ENCODE measurements at places on chromosomes 6 and 20.

GRCh38 chr20:50762435-50763220 lies 31.2 kb downstream of the PARD6B start:
- DNase-seq, result no peak

DNA sequence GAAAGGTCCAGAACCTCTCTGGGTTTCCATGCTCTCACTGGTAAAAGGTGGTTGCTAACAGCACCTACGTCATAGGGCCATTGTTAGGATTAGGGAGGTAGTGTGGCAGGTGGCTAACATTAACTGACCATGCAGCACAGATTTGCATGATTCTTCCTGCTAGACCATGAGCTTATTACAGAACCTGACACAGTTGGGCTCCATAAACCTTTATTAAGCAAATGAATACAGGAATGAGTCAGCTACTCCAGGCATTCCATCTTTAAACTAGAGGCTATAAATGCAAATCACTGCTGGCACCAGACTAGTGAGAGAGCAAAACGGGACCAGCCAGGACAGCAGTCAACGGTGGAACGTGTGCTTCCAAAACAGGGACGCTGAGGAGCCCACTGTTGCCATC lies 440.1 kb downstream of the PTPRT start:
- DNase-seq, result no peak

DNA sequence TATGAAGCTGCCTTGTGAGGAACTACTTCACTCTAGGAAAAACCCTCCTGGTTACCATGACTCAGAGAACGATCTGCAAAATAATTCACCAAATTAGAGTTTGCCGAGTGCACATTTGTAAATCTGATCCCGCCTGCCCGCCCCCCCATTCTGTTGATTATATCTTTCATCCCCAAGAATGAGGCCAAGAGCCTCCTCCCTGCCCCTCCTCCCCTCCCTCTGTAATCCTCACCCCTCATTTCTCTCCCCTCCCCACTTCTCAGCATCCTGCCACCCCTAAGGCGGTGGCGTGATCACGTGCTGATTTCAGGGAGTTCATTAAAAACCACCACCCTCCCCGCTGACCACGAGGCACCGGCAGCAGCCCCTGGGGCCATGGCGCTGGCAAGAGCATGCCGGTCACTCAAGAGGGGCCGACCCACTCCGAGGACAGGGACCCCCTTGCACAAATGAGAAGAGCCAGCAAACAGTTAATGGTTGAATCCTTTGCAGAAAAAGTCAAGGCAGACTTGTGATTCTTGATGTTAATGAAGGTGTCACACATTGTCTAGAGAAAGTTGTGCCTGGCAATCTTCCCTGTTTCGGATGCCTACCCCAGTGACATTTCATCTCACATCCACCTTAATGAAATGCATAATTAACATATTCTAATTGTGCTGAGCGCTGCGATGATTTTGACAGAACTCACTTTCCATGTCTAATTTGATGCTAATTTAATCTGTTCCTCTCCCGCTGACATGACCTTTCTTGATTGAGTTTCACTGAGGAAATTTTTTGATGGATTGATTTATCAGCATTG lies 247.9 kb downstream of the ZNF217 start:
- no peak for DNase-seq

DNA sequence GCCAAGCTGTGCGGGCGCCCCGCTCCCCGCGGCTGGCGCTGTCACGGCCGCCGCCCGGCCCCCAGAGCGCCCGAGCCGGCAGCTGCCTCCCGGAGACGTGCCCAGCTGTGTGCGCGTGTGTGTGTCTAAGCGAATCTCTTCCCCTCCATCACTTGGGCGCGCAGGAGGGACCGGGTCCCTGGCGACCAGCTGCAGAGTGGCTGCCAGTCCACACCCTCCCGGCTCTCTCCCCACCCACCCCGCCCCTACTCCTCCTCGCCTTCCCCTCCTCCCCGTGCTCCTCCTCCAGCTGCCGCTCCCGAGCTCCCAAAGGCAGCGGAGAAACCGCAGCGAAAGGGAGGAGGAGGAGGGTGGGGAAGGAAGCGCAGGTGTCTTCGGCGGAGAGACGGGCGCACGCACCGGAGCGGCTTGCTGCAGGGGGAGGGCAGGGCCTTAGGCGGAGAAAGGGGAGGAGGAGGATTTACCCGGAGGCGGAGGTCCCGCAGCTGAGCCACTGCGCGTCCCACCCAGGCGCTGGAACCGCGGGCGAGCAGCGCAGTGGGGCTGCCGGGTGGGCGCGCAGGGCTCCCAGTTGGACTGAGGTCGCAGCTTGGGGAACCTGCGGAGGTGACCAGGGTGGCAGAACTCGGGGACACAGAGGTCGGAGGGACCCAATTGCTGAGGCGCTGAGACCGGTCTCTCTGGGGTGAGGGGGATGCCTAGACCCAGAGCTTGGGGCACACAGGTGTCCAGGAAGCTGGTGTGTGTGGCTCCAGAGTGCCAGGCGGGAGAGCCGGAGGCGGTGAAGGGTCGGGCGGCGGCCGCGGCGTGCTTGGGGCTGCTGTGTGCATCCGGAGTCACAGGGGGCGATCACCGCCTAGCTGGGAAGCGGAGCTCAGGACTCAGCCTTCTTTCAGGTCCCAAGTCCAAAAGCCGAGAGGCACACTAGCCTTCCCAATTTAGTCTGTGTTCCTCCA lies at the start of gene HS3ST5:
Gene HS3ST5 (minus strand): TSS at position 198 of the 956 bp plus-strand sequence. CDS start 280,178 bp downstream, outside the sequence.
- no peak for DNase-seq

All from activated naive CD4-positive, alpha-beta T cell treated with anti-CD3 and anti-CD28 coated beads for 36 hours (primary cell).